ENCODE measurements at places on chromosomes 1 and 21.

GRCh38 chr1:33008051-33008914 lies 28.4 kb downstream of the AK2 start:
- DNase-seq: peak; percentile 66

- peak; percentile 97 for DNase-seq
These were observed 70.6 kb downstream of the FGGY start for GRCh38 chr1:59367301-59368007.

DNA sequence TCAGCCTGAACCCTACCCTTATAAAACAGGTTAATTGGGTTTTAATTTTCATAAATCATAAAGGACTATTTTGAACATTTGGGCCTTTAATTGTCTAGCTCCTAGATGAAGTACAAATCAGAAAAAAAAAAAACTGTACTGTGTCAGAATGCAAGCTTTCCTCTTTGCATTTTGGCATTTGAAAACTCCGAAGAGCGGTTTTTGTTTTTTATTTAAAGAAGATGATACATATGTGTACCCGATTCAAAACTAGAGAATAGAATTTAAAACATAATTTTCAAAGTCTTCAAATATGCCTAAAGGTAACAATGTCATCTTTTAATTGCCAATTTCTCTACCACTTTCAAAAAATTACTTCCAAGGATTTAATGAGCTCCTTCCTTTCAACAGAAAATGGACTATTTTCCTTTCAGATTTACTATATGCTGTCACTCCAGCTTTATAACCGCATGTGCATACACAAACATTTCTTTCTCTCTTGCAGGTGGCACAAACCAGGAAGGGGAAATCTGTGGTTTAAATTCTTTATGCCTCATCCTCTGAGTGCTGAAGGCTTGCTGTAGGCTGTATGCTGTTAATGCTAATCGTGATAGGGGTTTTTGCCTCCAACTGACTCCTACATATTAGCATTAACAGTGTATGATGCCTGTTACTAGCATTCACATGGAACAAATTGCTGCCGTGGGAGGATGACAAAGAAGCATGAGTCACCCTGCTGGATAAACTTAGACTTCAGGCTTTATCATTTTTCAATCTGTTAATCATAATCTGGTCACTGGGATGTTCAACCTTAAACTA lies 33.7 kb downstream of the MRPL39 start:
- peak; percentile 81 for DNase-seq

- no peak for DNase-seq
These were observed 147.7 kb downstream of the TGFB2 start for GRCh38 chr1:218492874-218493273.

- DNase-seq: peak; percentile 74
These were observed 3.0 kb downstream of the ITLN2 start for GRCh38 chr1:160951443-160952128.

GRCh38 chr1:67791686-67792085 lies 41.6 kb downstream of the GNG12 start:
- peak; percentile 90 for DNase-seq

- no peak for DNase-seq
These were observed 24.0 kb upstream of the DISC1 start for GRCh38 chr1:231602673-231602984.

GRCh38 chr21:44954281-44954771 lies 14.5 kb downstream of the SLX9 start:
- DNase-seq: no peak

DNA sequence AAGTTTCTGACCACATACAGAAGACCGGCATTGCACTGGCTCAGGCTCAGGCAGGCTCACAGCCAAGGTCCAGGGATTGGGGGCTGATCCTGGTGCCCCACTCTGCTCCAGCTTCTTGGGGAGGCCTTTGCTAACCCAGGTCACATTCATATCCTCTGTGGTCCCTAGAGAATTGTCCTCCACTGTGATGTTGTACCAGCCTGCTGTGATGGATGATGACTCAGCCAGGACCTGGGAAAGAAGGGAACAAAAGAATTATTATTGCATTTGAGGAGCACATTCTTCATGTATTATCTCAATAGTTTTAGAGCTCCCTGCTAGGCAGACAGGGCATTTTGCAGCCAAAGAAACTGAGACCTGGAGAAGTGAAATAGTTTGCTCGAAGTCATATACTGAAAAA lies 114.3 kb upstream of the ETV3 start:
- DNase-seq: no peak

GRCh38 chr1:167629681-167630567 lies at the start of gene RCSD1:
RCSD1 (plus strand) TSS chr1:167630232; CDS start chr1:167630424, 192 bp downstream.
- peak; percentile 25 for DNase-seq

GRCh38 chr1:226788965-226789364 lies 49.9 kb upstream of the ITPKB start:
- DNase-seq: no peak

- DNase-seq: peak; percentile 90
These were observed 104.0 kb upstream of the PPM1J start for GRCh38 chr1:112818990-112819689.

- DNase-seq: no peak
These were observed 288.5 kb upstream of the POU3F1 start for GRCh38 chr1:38334930-38335592.
